ENCODE measurements at places on chromosomes 11 and 22.
A peak's percentile ranks its signal among the peaks of the same experiment; 100 is the strongest.

- no peak for DNase-seq
Measured at GRCh38 chr22:22786301-22787115, 101.1 kb upstream of the IGLL5 start.

- no peak for DNase-seq
Measured at GRCh38 chr22:43001271-43002201, 13.4 kb downstream of the PACSIN2 start.

GRCh38 chr11:132365650-132366049, 995.2 kb downstream of the NTM start:
- no peak for DNase-seq

DNA sequence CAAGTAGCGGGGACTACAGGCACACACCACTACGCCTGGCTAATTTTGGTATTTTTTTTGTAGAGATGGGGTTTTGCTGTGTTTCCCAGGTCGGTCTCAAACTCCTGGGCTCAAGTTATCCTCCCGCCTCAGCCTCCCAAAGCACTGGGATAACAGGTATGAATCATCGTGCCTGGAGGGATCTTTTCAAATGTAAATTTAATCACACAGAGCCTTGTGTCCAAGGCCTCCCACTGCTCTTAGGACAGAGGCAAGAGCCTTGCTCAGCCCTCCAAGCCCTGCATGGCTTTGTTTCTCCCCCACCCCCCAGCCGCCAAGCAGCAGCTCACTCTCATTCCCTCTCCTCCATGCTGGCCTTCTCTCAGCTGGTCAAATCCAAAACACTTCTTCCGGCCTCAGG, 75.3 kb upstream of the CREB3L1 start:
- no peak for DNase-seq

DNA sequence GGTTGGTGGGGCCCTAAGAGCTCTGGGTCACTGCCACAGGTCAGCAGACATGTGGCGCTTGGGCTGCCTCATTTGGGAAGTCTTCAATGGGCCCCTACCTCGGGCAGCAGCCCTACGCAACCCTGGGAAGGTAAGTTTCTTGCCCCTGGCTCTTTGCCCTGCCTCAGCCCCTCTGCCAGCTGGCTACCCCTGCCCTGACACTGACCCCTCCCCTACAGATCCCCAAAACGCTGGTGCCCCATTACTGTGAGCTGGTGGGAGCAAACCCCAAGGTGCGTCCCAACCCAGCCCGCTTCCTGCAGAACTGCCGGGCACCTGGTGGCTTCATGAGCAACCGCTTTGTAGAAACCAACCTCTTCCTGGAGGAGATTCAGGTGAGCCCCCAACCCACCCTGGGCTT, 1.9 kb downstream of the SCYL1 start:
- no peak for DNase-seq

- DNase-seq = no peak
Measured at GRCh38 chr11:12110714-12111548, 541 bp downstream of the MICAL2 start.

- DNase-seq = no peak
Measured at GRCh38 chr22:28792491-28793383, 7.6 kb downstream of the XBP1 start.

DNA sequence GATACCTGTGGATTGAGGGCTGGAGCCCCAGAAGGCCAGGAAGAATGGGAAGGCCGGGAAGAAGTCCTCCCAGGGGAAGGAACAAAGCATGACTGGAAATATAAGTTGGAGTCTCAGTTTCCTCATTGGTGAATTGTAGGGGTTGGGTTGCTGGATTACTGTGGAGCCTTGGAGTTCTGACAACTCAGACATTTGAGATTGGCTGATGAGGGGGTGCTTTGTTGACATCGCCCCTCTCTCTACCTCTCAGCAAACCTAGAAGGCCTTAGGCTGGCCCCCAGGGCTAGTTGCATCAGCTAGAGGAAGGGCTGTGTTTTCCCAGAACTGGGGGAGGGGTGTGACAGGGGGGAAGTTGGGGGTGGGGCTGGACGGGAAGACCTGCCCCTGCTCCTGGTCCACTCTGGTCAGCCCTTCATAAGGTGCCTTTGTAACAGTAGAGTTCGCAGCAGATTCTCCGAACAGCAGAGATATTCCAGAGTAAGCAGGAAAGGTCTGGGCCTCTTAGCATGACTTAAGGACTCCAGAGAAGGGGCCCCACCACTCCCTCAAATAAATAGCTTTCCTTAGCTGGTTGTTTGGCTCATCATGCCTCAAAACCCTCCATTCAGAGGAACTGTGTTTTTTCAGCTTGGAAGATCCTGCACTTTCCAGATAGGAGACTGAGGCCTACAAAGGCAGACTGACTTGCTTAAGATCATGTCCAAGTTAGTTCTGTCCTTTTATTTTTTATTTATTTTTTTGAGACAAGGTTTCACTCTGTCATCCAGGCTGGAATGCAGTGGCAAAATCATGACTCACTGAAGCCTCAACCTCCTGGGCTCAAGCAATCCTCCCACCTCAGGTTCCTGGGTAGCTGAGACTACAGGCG, 12.5 kb upstream of the THRSP start:
- DNase-seq = no peak

DNA sequence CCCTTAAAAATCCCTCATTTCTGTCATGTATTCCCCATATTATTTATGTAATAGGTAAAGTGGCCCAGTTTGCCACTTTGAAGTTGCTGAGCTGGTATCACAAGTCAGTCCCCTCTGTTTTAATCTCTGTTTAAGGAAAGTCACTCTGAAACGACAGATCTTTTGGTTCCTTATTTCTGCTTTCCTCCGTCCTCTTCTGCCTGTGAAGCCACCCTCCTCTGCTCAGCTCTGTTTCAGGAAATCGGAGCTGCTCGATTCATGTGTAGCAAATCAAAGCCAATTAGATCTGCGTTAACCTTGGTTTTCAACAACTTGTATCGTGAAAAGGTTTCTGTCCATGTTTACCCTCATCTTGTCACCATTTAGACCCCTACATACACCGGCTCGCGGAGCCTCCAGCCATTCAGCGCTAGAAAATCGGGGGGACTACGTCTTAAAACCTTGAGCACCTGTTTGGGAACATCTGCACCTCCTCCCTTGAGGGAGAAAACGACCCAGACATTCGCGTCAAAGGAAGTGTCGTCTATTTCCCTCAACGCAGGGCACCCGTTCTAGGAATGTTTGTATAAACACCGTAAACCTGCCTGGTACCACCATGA, 576 bp upstream of the SC5D start:
- DNase-seq = peak; percentile 48

GRCh38 chr11:103898577-103899336, 137.7 kb upstream of the DDI1 start:
- DNase-seq = no peak

DNA sequence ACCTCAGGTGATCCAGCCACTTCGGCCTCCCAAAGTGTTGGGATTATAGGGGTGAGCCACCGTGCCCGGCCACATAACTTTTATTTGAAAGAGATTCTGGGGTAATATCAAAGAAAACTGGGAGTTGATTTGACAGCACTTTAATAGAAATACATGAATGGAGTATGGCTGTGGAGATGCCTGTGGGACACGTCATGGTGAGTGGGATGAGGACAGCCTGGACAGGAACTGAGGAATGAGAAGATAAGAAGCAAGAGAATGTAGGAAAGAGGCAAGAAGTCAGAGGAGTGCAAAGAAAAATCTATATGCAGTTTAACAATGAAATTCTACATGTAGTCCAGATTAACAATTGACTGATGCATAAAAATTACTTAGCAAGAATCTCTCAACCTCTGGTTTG, 31.0 kb downstream of the SLC22A6 start:
- DNase-seq = no peak

DNA sequence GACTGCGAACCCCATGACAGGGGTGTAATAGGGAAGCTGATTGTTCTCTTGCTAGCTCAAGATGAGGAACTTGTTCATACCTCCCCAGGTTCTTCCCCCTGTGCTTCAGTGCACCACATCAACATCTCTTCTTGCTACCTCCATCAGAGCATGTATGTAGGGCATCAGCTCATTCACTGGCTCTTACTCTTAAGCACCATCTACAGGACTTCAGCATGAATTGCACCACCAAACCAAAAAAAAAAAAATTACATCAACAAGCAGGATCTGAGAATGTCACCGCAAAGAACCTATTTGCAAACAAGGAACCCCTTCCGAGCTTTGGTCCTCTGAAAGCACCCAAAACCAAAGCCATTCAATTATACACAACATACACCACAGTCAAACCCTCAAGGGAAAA, 2226.5 kb upstream of the RAG2 start:
- DNase-seq = no peak

GRCh38 chr11:48043991-48044512, 63.7 kb downstream of the PTPRJ start:
- DNase-seq = no peak

- DNase-seq = no peak
Measured at GRCh38 chr22:27780161-27780575, 21.4 kb downstream of the MN1 start.

DNA sequence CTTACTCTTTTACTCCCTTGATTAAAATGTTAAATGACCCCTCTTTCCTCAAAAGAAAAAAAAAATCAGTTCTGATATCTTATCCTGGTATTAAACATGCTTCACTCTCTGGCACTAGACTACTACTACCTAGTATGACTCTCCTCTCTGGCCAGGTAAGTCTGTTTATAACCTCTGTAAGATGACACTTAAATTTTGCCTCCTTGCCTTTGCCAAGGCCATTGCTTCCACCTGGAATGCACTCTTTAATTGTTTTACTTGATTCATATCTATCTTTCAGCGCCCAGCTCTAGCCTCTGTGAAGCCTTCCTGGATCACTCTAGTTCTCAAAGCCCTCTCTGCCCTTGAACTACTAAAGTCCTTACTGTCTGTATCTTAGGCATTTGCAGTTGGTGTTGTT, 170.4 kb downstream of the ETS1 start:
- DNase-seq = no peak

GRCh38 chr11:123450623-123451022, 20.6 kb downstream of the GRAMD1B start:
- DNase-seq = no peak

- peak; percentile 25 for DNase-seq
Measured at GRCh38 chr11:67053896-67054329, 2.7 kb upstream of the RHOD start.

GRCh38 chr11:96906476-96906875, 516.7 kb downstream of the JRKL start:
- peak; percentile 52 for DNase-seq

DNA sequence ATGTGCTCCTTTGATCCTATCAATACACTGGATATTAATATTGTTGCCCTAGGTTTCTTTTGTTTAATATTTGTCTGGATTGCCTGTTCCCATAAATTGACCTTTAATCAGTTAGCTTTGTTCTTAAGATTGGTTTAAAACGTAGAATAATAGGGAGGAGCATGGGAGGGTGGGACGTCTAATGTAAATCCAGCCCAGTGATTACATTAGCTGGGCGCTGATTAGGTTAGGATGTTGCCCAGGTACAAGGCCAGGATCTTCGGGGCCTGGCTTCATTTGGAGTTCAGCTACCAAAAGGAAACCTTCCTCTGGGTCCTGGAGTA, at the start of gene SRSF8:
SRSF8 (plus strand) TSS at position 204 of the 323 bp plus-strand sequence. CDS start 308 bp downstream, outside the sequence.
- DNase-seq = no peak

GRCh38 chr11:76638270-76639197, 32.0 kb downstream of the LRRC32 start:
- no peak for DNase-seq

DNA sequence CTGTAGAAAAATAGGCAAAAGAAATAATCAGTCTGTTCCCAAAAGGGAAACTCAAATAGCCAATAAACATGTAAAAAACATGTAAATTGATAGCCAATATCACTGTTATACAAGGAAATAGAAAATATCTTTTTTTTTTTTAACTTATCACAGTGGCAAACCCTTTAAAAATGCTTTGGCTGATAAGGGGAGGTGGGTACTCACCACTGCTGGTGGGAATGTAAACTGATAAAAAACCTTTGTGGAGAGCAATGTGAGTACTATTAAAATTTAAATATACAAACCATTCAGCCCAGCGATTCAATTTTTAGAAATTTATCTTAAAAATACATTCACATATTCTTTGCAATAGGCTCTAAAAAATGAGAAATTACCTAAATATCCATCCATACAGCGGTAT, 3.6 kb downstream of the RPUSD4 start:
- no peak for DNase-seq

DNA sequence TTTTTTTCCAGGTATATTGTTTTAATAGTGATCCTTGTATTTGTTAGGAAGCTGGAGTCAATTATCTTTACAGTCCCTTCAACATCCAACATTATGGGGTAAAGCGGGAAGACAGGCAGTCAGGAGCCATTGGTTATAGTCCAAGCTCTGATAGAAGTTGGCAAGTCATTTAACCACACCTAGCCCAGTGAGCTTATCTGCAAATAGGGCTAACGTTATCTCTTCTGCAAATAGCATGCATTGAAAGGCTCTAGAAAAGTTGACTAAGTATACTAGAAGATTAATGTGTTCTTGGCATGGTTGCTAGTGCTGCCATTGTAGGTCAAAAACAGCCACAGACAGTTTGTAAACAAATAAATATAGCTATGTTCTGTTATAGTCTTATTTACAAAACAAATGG, 520.7 kb downstream of the OPCML start:
- DNase-seq = no peak

DNA sequence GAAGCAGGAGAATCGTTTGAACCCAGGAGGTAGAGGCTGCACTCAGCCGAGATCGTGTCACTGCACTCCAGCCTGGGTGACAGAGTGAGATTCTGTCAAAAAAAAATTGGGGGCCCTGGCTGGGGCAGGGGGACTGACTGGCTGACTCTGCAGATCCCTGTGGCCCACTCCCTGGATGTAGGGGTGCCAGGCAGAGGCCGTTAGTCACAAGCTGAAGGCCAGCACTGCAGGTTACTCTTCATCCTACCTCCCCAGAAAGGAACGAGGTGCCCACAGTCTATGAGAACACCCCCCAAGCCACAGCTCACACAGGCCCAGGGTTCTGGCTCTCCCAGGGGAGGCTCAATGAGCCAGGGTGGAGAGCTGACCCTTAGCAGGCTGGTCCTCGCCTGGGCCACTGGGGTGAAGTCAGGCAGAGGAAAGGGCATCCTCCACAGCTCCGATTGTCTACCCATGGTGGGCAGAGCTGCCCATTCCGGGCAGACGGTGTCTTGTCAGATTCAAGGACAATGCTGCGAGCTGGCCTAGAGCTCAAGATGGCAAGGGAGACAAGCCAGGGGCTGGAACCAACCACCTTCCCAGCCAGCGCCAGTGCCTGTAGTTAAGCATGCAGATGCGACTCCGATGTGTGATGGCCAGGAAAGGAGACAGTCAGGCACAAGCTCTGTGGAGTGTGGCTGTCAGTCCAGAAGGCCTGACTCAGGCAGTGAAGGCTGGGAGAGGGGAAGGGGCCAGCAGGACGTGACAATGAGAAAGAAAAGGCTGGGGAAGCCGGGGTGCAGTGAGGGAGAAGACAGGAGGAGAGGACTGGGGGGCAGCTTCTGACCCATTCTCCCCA, 12.4 kb downstream of the C11orf24 start:
- DNase-seq = no peak

- no peak for DNase-seq
Measured at GRCh38 chr11:67270256-67271204, 4.3 kb downstream of the GRK2 start.

DNA sequence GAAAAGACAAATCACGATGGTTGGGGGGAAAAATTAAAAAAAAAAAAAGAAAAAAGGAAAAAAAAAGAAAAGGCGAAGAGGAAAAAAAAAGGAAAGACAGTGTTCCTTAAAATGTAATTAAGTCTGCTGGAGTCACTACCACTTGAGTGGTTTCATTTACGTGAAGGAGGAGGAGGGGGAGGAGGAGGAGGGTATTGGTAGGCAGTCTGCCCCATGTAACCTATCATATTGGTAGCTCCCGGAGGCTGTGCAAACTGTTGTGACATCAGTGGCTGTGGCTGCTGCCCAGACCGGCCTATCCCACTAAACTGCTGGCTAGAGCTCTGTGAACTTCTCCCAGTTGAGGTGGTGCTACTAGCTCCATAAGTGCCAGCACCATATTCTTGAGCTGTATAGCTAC, 17.9 kb downstream of the KDELR3 start:
- no peak for DNase-seq

GRCh38 chr22:39856588-39856987, 37.0 kb downstream of the ENTHD1 start:
- no peak for DNase-seq

Data from NCI-H2171 (cell line).